ENCODE measurements at places on chromosomes 5 and 9.
A peak's percentile ranks its signal among the peaks of the same experiment; 100 is the strongest.

DNA sequence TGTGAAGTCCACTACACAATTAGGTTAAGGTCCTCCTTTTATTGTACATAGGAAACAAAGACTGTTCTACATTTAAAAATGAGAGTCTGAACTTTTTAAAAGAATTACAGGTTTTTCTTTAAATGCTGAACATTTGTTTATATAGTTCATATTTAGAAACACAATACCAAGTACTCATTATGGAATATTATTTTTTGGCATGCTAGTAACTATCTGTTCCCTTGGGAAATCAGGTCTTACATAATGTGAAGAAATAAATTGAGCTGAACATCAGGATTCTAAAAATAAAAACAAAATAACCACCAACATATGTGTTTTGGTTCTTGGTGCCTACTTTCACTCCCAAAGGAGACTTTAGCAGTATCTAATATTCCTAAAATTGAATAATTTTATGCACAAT lies 230.5 kb upstream of the IZUMO3 start:
- no peak for DNase-seq

GRCh38 chr5:143496943-143497342 lies 93.5 kb upstream of the NR3C1 start:
- DNase-seq = no peak

GRCh38 chr5:37272511-37272910 lies 23.3 kb upstream of the CPLANE1 start:
- no peak for DNase-seq

DNA sequence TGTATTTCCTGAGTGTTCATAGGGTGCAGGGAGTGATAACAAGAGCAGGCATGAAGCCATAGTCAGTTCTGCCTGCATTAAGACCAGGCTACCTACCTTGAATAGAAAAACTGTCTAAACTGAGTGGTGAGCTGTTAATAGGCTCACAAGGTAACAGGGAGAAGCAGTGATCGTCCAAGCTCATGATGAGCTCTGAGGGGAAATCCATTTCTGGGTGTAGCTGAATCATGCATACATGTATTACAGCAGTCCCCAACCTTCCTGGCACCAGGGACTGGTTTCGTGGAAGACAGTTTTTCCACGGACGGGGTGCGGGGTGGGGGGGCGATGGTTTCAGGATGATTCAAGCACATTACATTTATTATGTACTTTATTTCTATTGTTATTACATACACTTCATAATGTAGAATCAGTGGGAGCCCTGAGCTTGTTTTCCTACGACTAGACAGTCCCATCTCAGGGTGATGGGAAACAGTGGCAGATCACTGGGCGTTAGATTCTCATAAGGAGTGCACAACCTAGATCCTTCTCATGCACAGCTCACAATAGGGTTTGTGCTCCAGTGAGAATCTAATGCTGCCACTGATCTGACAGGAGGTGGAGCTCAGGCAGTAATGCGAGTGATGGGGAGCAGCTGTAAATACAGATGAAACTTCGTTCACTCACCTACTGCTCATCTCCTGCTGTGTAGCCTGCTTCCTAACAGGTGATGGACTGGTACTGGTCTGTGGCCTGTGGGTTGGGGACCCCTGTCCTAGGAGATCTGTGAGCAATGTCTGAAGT lies 100.0 kb upstream of the IL6ST start:
- peak; percentile 24 for DNase-seq

DNA sequence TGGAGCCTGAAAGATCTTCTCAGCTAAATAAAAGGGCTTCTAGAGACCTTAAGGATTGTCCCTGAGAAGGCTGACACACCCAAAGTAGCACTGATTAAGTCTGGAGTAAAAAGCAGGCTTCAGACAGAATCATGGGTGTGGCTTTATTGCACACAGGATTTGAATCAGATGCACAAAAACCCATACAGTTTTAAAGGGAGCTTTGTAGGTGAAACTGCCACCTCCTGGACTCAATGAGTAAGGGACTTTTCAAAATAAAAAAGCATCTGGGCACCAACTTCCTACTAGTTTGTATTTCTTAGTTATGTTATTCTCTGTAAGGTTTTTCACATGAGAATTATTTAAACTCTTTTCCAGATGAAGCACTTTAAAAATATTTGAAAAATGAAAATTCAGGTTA lies 129.4 kb downstream of the EDIL3 start:
- no peak for DNase-seq

All from activated T-helper 1 cell treated with anti-CD3 and anti-CD28 coated beads, Interleukin-12 subunit alpha, Interleukin-12 subunit beta, Interleukin-2, Interleukin-4 antibody, amounts not matched to agents 30 ng/mL and 10 ng/mL and 1 ng/mL, durations not matched to agents 14 hours and 24 hours and 36 hours (primary cell).